Renal pelvis (tissue), 12 donors: ENCODE measurements at places on chromosomes 13 and 19.

DNA sequence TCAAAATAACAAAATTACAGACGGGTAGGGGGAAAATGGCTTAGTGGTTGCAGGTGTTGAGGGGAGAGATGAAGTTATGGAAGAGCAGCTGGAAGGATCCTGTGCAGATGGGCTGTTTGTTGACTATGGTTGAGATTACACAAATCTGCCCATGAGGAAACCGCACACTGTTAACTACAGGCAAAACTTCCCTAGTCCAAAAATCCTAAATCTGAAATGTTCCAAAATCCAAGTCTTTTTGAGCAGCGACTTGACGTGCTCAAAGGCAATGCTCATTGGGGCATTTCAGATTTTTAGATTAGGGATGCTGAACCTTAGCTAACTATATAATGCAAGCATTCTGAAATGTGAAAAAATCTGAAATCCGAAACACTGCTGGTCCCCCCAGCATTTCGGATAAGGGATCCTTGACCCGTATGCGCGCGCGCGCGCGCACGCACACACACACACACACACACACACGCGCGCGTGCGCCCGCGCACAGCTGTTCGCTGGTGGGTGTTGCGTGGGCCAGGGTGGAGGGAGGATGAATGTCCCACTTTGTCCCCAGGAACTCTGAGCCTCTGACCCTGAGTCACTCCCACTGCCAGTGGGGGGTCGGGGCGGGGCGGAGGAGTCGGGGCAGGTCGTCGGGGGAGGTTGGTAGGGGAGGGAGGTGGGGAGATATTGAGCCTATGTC is 6.8 kb downstream of the F2RL3 start:
- no peak for DNase-seq

- DNase-seq, result no peak
These were observed 22.0 kb upstream of the ARHGEF7 start for GRCh38 chr13:111093136-111093535.

DNA sequence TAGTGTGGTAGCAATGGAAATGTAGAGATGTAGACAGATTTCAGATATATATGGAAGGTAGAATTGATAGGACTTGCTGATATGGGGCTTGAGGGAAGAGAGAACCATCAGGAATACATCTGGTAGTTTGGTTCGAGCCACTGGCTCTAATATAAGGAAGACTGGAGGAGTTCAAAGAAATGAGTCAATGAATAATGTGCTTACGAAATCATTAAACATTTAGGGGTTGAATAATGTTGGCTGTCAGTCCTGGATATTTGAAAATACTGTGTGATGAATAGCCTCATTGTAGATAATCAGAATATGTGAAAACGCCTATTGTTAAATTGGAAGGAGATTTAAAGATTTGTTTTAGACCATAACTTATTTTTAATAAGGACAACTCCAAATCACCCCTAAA is 21.6 kb downstream of the SGCG start:
- no peak for DNase-seq

- DNase-seq, result no peak
These were observed 15.8 kb upstream of the UBE2S start for GRCh38 chr19:55423225-55424005.

DNA sequence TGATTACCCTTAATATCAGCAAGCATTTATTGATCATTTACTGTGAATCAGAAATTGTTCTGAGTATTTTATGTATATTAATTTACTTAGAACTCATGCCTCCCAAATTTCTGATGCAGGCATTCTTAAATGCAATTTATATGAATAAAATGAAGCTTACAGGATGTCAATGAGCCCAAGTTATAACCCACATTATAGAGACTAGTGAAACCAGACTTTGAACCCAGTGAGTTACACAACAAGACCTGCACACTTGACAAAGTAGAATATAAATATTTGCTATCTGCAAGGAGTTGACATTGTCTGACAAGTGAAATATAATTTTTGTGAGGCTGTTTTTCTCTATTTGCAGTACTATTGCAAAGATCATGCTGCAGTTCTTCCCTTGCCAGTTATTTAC is 656.0 kb downstream of the GPC5 start:
- DNase-seq, result no peak

DNA sequence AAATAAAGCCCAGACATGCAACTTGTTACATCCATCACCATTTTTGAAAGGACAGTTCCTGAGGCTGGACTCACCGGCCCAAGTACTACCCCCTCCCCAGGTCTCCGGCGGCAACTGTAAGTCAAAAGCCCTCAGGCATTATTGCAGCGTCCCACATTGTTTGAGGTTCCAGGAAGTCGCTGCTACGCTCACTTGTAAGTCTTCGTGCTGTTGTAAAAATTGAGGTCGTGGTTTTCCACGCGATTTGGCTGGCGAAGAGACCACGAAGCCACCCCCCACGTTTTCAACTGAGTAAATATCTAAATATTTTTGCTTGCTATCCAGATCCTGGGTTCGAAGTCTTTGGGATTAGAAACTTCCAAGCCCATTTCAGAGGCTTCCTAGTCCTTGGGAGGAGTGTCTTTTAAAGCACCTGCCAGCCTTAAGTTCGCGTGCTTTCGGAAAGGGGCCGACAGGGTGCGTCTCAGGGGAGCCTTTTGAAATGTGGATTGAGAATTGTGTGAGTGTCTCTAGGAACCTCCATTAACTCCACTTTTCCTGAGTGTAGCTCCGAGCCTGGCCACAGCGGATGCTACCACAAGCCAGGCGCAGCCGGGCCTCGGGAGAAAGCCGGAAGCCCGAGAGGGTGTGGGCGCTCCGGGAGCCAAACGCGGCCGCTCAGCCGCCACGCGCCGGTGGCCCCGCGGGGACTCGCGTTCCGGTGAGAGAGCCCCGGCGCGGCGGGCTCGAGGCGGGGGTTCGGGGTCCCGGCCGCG is 434 bp upstream of the FNDC3A start:
- DNase-seq, result peak; percentile 60

- DNase-seq, result no peak
These were observed 877 bp upstream of the NLRP11 start for GRCh38 chr19:55832676-55833075.

- DNase-seq, result no peak
These were observed 211.5 kb downstream of the KLF12 start for GRCh38 chr13:73922493-73923393.

DNA sequence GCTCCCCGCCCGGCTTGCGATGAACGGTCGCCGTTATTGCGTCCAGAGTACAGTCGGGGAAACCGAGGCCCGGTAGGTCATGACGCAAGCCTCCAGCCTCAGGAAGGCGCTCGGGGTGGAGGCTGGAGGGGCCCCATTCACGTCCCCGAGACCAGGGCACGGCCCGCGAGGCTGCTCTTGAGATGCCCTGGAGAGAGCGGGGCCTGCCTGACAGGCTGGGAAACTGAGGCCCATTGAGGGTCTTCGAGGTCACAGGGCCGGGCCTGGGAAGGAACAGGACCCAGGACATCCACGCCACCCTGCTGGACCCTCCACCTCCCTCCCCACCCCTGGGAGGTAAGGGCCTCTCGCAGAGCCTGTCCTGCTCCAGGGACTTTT is 367 bp downstream of the NDUFS7 start:
- DNase-seq, result no peak

GRCh38 chr19:53195265-53195903 is 2.2 kb upstream of the ZNF665 start:
- DNase-seq, result peak; percentile 86

DNA sequence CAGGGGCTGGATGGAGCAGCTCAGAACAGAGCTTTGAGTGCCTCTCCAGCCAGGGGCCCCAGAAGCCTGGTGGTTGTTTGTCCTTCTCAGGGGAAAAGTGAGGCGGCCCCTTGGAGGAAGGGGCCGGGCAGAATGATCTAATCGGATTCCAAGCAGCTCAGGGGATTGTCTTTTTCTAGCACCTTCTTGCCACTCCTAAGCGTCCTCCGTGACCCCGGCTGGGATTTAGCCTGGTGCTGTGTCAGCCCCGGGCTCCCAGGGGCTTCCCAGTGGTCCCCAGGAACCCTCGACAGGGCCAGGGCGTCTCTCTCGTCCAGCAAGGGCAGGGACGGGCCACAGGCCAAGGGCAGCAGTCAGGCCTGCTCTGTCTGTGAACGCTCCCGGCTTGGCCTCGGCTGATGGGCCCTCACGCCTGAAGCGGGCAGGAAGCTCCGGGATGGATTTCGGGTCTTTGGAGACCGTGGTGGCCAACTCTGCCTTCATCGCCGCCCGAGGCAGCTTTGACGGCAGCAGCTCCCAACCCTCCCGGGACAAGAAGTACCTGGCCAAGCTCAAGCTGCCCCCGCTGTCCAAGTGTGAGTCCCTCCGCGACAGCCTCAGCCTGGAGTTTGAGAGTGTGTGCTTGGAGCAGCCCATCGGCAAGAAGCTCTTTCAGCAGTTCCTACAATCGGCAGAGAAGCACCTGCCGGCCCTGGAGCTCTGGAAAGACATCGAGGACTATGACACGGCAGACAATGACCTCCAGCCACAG is at the start of gene GRK1:
TSS of gene GRK1 (plus strand) at position 269 of the 751 bp plus-strand sequence. CDS start at position 437, 168 bp downstream.
- DNase-seq, result no peak

- DNase-seq, result no peak
These were observed 46.9 kb downstream of the KLF2 start for GRCh38 chr19:16371540-16371986.

DNA sequence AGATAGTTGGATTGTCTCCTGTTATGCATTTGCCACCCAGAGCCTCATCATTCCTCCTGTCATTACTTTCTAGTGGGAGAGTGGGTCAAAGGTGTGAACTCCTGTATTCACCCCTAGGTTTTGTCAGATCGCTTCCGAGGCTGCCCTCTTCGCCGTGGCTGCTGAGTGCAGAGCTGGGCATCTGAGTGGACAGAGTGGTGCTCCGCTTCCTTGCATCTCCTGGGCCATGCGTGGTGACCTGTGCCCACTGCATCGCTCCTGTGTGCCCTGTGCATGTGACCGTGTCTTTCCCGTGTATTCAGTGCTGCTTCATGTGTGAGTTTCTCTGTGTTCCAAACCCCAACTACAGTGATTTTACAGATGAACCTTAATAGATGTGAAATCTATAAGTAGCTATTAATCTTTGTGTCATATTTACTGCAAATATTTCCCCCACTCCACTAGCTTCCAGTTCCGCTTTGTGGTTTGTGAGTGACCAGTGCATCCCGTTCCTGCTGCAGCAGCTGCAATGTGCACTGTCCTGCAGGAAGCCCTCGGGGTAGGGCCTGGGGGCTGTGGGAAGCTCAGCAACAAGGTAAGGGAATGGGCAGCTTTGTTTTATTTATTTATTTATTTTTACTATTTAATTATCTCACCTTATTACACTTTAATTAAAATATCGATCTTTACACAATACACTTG is 53.1 kb downstream of the C13orf46 start:
- DNase-seq, result no peak

DNA sequence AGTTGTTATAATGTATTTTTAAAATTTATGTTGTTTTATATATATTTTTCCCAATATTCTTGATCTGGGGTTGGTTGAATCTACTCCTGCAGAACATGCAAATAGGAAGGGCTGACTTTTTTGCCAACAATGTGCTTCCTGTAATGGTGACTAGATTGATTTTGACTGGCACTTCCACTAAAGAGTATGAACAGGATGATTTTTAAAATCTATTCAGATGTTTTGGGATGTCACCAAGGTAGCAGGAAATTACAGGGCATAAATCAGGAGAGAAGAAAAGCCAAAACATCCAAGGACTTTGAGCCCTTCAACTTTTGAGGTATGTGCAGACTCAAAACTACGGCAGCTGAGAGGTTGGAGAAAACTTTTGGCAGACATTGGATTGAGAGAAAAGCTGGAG is 1047.6 kb downstream of the SLITRK5 start:
- no peak for DNase-seq

- no peak for DNase-seq
These were observed 1.7 kb downstream of the CD320 start for GRCh38 chr19:8306235-8307054.

DNA sequence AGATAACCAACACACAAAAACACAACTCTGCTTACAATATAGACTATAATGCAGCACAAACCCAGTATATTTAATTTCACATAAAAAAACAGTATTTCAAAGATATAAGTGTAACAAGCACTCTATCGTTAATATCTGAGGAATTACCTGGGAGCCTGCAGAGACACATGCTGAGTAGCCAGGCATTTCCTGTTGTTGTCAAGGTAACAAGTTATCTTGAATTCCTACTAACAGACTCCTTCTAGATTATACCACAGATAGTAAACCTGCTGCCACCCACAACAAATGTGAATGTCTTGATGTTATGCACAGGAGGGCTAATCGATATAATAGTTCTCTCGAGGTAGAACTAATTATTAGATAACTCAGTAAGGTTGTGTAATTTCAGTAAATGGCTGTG is 826.0 kb upstream of the PRR20A start:
- DNase-seq, result no peak

GRCh38 chr13:74114641-74115040 is 19.6 kb downstream of the KLF12 start:
- no peak for DNase-seq

- DNase-seq, result no peak
These were observed 1270.8 kb downstream of the PCDH9 start for GRCh38 chr13:65959305-65959704.

DNA sequence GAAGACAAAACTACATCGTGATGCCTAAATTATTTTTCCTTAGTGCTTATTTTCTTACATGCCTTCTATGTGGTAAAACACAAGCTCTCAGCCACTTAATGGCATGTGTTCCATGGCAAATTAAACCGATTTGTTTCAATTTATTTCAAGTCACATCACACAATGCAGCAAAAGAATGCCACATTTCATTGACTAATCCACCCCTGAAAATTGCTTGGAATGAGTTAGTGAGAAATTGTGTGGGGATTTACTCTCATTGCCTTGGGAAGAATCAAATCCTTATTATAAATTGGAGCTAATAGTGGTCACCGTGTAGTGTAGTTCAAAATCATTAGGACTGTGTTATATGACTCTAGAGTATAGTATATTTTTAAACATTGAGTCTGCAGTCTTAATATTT is 485.5 kb upstream of the KLHL1 start:
- DNase-seq, result no peak

DNA sequence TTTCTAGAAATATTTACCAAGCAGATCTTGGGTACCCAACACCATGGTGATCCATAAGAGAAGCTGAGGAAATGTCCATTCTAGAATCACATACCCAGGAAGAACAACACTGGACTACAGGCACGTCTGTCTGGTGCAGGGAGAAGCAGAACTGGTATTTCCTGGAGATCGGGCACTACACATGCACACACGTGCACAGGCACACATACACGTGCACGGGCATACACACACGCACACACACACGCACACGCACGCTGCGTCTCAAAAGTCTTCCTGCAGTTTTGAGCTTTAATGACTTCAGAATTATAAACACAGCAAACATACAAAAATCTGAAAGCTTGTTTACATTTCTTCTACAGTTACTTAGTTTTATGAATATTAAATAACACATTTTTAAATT is 189.8 kb downstream of the DCLK1 start:
- DNase-seq, result no peak
